Mesendoderm (in vitro differentiated cells): ENCODE measurements at places on chromosomes 2 and 18.
A peak's percentile ranks its signal among the peaks of the same experiment; 100 is the strongest.

GRCh38 chr18:59629894-59630293, 67.3 kb downstream of the CCBE1 start:
- no peaks in the 10 kb centered on the region for H3K27me3 ChIP-seq
- DNase-seq: no peak
- no peak overlapping the region for H3K4me3 ChIP-seq
- H3K36me3 ChIP-seq: no peaks in the 10 kb centered on the region

DNA sequence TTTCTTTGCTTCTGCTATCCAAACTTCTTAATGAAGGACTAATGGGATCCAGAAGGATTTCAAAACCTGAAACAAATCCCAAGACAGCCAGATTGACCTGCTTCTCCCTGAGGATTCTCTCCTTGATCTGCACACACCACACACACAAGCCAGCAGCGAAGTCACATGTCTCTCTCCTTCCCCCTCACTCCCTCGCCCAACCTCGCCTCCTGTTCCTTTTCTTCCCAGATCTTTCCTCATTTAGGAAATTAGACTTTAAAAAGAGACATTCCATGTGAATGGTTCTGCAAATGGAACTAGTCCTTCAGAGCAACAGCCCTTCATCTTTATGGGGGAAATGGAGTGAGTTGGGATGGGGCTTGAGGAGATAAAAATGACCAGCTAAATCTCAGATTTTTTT, 639.1 kb upstream of the SETBP1 start:
- H3K4me1 ChIP-seq: no peaks in the 10 kb centered on the region
- no peak overlapping the region for H3K27ac ChIP-seq
- H3K27me3 ChIP-seq: no peaks in the 10 kb centered on the region
- no peaks in the 10 kb centered on the region for H3K36me3 ChIP-seq

- no peaks in the 10 kb centered on the region for H3K27me3 ChIP-seq
- no peak overlapping the region for H3K27ac ChIP-seq
- H3K4me3 ChIP-seq: no peak overlapping the region
- DNase-seq: no peak
Measured at GRCh38 chr2:58107803-58108710, 61.5 kb downstream of the VRK2 start.

GRCh38 chr18:66795051-66795450, 191.2 kb upstream of the CDH19 start:
- no peak overlapping the region for H3K4me3 ChIP-seq
- DNase-seq: peak; percentile 35
